HepG2 (cell line): ENCODE measurements at places on chromosomes 3 and 15.

DNA sequence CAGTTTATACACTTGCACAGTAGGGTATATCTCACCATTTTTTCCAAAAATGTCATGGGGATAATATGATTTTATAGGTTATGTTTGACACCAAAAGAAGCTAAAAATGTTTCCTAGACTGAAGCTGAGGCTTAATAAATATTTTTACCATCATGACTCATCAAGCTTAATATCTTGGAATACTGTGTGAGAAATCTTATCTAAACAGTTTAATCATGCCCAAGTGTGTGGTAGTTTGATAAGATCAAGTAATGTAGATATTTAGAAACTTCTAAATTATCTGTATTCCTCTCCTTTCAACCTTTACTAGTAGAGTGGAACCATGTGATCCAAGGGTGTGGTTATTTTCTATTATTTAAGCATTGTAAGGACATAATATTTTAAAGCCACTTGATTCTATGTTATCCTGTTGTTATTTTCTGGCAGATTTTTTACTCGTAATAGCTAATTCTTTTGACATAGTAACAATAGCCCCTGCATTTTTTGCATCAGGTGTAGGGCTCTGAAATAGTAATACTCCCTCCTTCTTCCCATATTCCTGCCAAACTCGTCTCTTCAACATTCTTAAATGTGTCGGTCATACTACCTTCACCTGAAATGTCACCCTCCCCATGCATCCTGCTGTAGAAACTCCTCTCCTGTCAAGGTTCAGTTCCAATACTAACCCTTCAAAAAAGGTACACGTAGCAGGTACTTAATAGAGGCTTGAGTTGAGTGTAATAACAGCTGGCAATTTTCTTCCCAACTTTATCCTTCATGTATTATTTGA lies 729.6 kb downstream of the NLGN1 start:
- no peak for DNase-seq

- DNase-seq = no peak
Measured at GRCh38 chr15:83854950-83855707, 201.2 kb downstream of the ADAMTSL3 start.

- DNase-seq = no peak
Measured at GRCh38 chr15:80432345-80432702, 28.1 kb downstream of the ARNT2 start.

DNA sequence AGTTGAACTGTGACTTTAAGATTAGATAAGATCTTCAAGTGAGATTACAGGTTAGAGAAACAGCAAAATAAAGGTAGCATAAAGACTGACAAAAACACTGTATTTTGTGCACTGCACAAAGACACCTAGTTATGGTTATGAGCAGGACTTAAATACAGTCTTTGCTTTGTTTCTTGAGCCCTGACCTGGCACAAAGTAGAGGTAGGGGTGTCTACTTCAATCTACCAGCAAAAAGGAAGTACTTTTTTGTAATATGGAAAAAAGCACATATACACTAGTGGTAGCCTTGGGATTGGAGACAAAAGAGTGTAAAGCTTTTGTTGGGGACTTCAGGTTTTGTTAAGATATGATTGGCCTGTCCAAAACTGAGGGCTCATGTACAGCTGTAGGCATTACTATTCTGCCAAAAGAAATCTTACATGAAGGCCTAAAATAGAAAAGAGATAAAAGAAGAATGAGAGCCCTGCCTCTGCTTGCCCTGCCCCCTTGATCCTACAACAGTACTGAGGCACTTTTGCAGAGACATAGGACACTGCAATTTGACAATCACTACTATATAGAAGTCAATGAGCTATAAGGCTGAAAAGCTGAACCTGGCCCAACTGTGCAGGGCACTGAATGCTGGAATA lies 194.3 kb downstream of the CBLB start:
- no peak for DNase-seq

DNA sequence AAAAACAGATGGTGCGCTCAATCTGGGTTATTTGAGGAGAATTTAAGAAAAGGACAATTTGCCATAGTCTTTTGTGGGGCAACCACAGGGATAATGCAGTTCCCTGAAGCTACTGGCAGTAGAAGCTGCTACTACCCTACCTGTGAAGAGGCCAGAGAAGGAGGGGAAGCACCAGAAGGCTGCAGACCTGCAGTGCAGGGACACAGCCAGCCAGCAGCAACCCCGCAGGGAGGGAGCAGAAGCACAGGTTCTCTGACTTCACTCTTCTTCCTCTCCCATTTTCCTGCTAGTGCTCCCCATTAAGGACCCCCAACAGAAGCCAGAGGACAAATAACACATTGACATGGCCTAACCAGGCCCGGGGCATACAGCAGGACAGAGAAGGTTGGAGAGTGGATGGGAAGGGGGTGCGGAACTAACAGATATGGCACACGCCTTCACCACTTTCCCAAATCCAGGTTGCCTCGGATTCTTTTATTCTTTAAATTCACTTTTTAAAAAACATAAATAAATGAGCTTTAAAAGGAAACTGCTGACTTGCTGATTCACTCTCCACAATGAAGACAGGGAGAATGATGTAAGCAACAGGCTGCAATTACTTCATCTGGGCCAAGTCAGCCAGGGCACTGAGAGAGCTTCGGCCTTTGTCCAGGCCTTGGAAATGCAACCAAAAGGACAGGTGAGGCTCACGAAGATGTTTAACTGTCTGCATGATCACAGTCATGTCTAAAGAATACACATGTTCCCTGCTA lies 30.1 kb downstream of the POPDC2 start:
- DNase-seq = no peak

GRCh38 chr15:101133751-101134261 lies 118.0 kb downstream of the CHSY1 start:
- no peak for DNase-seq

DNA sequence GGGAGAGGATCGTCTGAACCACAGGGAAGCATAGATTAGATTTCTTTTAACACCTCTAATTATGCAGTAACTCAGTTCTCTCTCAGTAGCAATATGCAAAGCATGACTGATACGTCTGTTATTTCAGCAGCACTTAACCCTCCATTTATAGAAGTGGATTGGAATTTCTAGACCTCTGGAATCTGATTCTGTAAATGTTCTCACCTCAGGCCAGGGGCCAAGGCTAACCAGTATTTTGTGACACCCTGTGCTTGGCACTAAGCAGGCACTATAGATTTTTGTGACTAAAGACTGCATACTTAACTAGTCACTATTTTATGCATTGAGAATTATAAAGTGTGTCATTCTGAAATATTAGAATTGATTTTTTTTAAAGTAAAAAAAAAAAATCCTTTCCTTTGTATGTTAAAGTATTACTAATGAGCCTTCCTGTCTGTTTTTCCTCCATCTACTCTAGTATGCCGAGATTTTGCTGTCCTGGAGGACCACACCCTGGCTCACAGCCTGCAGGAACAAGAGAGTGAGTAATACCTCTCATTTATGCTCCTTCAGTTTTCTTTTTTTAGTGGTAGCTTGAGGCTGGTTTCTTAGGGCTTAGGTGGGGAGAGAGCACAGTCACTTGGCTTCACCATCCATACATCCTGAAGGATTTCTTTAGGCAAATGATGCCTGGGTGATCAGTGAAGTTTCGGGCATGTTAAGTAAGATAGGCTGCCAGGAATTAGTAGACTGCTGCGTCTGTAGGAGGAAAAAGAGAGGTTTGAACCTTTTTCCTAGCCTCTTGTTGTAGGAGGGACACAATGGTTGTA lies 26.5 kb upstream of the UTS2B start:
- no peak for DNase-seq

- no peak for DNase-seq
Measured at GRCh38 chr3:4438296-4438695, 28.8 kb downstream of the SUMF1 start.

- no peak for DNase-seq
Measured at GRCh38 chr3:7977245-7978086, 524.2 kb upstream of the LMCD1 start.

DNA sequence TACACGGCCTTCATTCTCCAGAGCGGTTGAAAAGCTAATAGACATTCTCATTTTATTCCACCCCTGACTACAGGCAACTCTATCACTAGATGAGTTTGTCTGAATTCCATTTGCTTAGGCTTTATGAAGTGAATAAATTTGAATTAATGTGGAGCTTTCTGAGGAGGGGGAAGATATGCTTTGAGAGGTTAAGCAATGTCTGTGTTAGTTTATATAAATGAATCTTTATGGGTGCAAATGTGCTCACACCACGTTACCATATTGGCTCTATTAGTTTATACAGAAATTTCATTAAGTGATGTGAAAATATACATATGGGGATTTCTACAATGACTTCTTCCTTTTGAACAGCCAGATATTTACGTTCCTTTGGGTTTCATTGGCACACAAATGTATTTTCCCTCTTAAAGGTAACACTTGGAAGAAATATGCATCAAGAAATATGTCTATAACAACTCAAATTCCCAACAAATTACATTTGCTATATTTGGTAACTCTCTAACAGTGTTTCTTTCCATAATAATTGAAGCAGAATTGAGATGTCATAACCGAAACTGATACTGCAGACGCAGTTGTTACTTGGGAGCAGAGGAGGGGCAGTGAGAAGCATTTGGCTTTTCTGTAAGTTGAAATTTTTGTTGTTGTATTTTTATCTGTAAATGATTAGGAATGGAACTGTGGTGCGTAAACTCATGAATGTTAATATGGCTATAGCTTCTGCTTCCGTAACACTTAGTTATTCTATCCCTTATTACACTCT lies 359.4 kb downstream of the CACNA2D3 start:
- DNase-seq = no peak

GRCh38 chr3:194879126-194879877 lies 193.6 kb downstream of the FAM43A start:
- no peak for DNase-seq

DNA sequence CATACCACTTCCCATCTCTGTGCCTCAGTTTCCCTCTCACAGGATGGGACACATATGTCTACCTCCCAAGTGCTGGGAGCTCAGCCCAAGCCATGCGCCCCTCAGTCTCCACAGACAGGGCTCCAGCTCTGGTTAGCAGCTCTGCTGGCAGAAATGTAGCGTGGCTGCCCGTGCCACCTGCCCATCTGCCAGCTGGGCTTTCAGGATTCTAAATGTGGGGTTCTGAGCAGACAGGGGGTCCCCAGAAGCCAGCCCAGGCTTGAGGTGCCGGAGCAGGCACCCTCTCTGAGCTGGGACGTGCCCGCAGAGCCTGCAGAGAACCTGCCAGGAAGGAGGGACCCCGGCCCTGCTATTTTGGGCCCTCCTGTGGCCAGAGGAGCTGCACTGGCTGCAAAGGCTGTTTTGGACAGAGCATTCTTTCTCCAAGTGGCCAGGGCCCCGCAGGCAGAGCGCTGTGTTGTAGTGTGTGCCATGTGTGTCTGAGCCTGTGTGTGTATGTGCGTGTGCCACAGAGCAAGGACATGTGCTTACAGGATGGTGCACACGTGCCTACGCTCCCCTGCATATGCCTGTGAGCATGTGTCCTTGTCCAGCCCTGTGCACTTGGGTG lies 31.7 kb downstream of the PSTPIP1 start:
- no peak for DNase-seq
